ENCODE measurements at places on chromosomes 2 and 18.

DNA sequence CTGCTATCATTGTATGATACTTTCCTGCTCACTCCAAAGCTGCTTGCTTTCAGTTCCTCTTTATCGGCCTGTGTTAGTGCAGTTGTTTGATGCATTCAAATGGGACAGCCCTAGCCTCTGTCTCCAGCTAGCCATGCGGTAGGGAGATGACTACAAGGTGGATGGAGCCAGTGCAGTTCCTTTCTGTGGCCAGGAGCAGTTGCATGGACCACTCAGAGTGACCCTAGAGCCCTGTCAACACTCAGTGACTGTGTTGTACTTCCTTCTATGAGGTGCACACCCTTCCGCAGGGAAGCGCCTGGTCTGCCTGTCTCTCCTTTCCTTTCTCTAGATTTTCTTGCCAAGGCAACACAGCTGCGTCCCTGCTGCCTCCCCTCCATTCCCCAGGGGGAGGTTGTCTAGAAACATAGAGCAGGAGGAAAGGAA, 33.8 kb downstream of the KCNS3 start:
- no peak for DNase-seq

DNA sequence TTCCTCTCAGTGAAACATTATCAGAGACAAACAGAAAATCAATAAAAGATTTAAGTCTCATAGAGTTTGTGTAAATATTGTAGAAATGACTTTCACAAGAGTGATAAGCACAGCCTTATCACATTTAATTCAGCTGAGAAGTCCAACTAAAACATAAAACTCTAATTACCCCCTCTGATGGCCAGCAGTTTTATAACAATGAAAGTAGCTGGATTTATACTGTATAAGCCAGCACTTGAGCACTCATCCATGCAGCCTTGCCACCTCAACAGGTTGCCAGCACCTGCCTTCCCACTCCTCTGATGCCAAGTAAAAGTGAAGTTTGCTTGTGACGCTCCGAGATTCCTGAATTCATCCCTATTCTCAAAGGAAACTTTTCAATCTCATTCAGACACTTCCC, 103.0 kb upstream of the STK39 start:
- no peak for DNase-seq

DNA sequence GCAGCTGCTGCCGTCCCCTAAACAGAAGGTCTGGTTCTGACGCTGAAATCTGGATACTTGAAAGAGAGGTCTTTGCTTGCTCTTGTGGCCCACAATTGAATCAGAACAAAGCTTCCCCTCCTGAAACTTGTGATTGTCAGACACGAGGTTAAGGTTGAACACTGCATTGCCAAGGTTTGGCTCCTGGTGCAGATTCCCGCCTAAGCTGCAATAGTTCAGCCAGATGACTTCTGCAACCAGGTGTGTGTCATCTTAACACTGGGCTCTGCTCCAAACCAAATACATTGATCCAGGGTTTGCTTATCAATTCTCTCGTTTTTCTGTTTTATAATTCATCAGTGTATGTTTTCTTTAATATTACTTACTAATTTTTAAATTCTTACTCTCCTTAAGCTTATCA, 14.6 kb downstream of the GKN1 start:
- no peak for DNase-seq

DNA sequence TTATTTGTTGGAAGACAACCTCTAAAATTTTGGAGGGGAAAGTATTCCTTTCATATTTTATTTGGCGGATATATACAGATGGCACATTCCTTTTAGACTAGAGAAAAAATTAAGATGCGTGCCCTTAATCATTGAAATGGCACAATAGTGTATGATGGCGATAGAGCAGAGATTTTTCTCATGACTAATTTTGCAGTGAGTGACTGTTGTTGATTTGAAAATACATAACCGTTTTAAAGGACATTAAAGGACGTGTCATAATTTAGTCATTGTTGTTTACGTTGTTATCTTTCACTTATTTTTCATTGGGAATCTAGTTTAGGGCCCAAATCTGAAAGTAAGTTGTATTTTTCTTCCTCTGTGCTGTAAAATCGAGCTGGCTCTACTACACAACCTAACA, 61.7 kb downstream of the CERS6 start:
- no peak for DNase-seq

DNA sequence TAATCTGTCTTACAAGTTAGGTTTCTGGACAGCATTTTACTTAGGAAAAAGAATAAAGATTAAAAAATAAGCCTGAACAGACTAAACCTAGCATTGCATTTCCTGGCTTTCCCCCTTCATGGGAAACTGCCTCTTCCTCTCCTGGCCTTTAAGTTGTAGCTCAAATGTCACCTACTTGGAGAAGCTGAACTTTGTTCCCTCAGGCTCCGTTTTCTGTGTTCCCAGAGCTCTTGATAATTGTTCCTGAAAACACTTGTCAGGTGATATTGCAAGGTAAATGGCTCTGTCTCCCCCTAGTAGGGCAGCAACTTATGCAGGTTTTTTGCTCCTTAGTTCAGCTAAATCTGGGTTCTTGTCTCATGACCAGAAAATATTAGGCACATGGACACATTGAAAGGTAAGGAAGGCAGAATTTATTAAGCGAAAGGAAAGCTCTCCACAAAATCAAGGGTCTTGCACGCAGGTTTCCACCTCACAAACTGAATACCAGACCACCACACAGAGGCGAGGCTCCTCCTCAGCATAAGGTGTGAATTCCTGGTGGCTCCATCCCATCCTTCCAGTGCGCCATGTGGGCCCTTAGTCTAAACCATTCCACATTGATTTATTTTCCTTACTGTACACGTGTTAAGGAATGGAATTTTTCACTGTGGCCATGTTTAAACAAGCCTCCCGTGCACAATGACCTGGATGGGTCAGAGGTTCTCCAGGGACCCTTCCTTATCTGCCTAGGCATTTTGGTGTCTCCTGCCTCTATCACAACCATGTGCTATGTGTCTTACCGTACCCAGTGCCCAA, 229.3 kb downstream of the HNMT start:
- DNase-seq, result no peak

DNA sequence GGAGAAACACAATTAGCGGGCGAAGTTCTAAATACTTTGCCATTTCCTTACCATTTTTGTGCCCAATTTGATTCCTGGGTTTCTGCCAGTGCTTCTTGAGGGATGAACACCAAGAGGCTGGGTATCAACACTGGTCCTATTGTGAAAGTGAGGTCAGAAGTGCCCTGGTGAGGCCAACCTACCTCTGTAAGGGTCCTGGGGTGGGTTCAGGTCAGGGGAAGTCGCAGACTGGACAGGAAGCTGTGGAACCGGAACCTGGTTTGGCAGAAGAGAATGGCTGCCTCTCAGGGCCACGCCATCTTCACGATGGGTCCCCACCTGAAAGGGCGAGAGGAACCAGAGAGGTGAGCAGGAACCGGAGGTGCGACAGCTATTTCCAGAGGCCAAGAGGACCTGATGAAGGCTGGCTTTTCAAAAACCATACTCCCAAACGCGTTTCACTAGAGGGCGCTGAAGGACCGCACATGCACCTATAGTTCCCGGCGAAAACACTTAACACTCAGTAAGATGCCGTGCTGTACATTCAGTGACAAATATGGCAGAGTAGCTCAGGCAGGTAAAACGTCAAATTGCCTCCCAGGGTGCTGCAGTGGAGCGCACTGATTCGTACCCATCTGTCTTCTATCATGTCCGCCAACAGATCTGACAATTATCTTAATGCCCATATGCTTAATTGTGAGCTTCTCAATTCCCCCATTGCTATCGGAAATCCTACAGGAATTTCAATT, 275.3 kb upstream of the CCDC68 start:
- peak; percentile 58 for DNase-seq

- DNase-seq, result no peak
These were observed 158.5 kb downstream of the FTCDNL1 start for GRCh38 chr2:199692489-199692888.

- peak; percentile 69 for DNase-seq
These were observed 27.5 kb downstream of the PMAIP1 start for GRCh38 chr18:59927246-59927825.

GRCh38 chr2:3665886-3666612, 8.0 kb downstream of the ALLC start:
- DNase-seq, result no peak

DNA sequence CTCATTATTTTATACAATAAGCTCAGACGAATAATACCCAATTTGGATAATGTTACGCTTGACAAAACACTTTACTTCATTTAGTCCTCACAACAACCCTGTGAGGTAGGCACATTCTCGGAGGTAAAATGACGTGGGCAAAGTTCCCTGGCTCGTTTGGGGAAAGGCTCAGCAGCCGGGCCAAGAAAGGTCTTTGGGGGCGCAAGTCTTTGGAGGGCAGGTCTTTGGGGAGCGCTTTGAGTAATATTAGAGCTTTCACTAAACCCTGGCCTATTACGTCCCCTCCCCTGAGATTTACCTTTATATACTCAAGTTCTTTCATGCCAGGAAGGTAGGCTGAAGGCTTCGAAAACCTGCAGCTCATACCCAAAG, 427 bp downstream of the RBKS start:
- DNase-seq, result no peak

GRCh38 chr2:165911231-165911630, 42.3 kb downstream of the TTC21B start:
- no peak for DNase-seq

DNA sequence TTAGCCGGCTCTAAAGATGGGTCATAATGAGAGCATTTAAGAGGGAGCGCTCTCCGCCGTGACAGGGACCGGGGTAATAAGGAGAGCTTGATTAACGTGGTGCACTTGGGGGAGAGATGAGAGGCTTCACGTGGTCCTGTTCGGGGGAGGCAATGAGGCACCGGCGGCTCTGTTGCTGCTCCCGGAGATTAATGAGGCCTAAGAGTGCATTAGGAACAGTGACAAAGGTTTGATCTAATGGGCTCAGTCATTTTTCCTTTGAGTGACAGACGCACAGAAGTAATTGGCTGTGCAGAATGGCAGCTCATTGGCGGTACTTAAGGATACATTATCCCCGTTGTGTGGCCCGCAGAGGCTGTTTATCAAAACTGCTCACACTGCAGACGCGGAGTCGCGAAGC, 250.7 kb downstream of the GBX2 start:
- no peak for DNase-seq

DNA sequence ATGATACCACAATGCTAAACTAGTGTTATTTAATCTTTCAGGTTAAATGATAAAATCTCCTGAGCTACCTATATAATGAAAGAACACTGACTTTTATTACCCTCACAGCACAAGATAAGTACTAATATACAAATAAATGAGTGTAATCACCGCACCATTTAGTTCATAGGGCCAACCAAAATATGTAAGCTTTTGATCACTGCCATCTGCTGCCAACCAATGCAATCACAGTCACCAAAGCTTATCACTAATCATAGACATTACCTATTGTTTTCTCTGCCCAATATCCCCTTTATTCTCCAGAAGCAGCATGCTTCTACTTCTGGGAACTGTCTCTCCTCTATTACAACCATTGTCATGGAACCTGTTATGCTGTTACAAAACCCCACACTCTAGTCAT, 151.6 kb upstream of the LRATD1 start:
- no peak for DNase-seq

- DNase-seq, result peak; percentile 16
These were observed 582.8 kb downstream of the ZEB2 start for GRCh38 chr2:143936848-143937722.

DNA sequence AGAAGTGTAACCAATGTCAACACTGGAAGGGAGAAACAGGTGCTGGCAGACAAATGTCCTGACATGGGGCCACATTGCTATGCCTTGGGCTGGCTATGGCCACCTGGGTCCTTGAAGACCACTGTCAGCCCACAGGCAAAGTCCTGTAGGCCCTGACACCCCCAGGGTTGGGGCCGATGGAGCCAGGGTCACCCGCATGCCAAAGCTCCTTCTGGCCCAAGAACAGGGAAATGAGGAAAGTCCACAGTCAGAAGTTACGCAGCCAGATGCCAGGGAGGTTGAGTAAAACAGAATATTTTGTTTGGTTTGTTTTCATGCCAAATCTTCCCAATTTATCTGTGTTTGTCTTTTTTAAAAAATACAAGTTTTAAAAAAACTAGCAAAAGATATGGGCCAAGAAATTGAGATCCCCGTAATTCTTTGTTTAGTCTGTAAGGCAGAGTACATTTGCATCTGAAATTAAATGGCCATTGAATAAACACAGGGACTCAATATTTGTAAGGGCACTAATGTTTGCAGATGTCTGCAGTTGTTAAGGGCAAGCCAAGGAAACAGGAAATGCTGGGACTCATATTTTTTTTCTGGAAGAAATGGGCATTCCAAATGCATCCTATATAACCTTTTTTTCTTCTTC, 186.4 kb downstream of the FAM210A start:
- DNase-seq, result no peak

GRCh38 chr2:59427980-59428379, 1125.5 kb downstream of the BCL11A start:
- no peak for DNase-seq

DNA sequence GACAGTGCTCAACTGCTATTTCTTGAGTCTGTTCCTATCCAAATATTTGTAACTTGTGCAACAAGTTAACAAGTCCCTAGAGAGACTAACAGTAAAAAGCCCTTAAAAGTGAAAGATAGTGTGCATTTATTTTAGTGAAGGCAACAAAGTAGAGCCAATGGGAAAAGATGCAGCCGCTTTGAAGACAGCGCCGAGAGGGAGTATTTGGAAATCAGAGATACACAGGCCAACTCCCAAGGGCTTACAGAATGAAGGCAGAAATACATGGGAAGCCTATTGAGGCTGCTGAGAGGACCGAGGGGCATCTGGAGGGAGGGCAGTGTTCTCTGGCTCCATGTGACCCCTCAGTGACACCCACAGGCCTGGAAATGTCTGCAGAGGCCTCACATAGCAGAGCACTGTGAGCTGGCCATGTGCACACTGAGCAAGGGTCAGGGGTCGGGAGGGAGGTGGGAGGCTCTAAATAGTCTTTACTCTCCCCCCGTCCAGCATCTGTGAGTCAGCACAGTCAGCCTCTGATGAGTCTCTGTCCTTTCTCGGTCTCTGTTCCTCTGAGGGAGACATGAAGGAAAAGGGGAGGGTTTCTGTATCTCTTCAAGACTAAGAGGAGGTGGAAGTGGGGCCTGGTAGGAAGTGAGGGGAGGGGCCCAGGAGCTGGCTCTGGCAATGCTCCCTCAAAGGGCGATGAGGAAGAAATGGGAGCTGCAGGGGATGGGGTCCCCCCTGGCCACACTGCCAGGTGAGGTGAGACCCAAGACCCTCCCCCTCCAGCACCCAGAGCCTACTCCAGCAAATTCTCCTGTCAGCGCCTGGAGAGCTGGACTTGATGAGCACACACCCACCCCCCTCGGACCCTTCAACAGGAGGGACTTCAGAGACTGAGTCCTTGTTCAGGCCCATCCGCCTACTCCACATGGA, 133.6 kb downstream of the SP3 start:
- no peak for DNase-seq

GRCh38 chr2:72080286-72081145, 67.1 kb downstream of the CYP26B1 start:
- DNase-seq, result no peak

GRCh38 chr18:31072175-31072574, 29.6 kb upstream of the DSC3 start:
- DNase-seq, result no peak

DNA sequence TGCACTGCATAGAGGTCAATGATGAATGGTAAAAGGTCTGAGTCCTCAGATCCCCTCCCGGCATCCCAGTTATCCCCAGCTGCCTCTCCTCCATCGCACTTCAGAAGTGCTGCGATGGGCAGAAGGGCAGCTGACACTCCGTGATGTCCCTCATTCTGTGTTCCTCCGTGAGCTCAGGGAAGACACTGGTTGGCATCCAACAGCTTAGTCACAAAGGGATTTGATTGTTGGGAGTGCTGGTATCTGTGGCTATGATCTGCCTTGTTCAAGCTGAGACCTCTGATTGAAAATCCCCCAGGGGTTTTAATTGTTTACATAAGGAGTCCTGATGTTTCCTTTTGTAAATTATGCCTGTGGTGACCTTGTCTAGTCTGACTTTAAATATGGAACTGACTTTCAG, 19.0 kb upstream of the SAG start:
- no peak for DNase-seq
